Substantia nigra (tissue), 51 donors: ENCODE measurements at places on chromosomes 6 and 20.

DNA sequence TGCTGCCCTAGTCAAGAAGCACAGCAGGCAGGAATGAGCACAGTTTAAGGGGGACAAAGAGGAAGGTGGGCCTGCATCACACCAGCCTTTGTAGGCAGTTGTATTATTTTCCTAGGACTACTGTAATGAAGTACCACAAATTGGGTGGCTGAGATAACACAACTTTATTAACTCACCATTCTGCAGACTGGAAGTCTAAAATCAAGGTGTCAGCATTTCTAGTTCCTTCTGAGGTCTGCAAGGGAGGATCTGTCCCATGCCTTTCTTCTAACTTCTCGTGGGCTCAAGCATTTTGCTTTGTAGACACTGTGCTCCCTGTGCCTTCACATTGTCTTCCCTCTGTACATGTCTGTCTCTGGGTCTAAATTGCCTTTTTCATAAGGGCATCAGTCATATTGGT, 488.5 kb upstream of the JARID2 start:
- no peak for DNase-seq

DNA sequence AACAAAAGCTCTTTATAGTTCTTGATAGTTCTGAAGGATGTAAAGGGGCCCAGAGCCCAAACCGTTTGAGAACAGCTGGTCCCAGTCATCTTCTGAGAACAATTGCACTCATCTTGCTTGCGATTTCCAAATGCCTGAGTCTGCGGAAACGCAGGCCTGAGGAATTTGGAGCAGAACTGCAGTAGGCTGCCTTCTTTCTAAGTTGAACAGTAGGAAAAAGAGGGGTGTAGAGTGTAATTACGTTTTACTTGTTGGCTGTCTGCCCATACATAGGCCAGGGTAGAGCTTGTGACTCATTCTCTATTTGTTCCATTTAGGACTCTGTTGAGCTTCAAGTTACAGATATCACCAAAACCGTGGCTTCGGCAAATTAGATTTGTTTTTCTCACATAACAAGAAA, 42.0 kb upstream of the KIF16B start:
- DNase-seq = no peak

- no peak for DNase-seq
Measured at GRCh38 chr6:105192707-105193465, 13.1 kb upstream of the POPDC3 start.

DNA sequence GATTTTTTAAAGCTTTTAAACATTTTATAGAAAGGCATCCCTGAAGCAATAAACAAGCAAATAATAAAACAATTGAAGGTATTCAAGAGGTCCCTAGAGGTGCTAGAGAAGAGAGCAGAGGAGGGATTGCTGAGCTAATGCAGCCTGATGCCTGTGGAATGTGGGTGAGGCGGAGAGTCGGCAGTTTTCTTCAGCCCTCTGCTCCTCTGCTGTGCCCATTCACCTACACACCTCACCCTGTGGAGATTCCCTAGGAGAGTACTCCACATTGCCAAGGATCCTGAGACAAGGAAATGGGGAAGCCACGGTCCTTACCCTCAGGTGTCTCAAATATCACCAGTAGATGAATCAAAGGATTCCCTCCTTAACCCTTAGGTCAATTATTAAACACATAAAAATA, 199.8 kb upstream of the POU3F2 start:
- DNase-seq = no peak

DNA sequence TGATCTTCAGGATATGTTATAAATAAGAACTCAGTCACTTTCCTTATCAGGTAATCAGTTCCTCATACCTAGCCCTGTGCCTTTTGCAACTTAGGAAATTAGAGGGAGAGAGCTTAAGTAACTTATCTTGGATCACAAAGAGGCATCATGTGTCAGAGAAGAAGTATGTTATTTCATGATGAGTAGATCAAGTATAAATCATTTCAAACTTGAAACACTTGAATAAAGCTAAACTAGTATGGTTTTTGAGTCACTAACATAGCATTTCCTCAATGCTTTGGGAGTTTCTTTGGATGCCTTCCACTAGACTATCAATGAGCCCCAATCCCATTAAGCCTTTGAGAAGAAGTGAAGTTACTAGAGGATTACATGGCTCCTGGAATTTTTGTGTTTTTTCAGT, 102.6 kb upstream of the TNFAIP3 start:
- DNase-seq = no peak

DNA sequence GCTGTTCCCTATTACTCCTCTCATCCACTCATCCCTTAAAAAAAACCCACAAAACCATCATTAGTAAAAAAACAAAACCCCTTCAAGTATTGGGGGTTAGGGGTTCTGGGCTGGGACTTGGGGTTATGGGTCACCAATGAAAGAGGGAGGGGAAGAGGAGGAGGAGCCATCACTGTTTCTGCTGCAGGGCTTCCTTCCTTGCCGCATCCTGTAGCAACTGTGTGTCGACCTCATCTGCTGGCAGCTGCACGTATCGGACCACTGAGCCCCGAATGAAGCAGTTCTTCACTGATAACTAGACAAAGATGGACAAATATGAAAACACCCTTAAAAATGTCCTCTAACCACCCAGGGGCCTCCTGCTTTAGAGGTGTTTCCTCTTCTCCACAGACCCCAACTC, 2.0 kb upstream of the VARS1 start:
- no peak for DNase-seq

GRCh38 chr20:33191484-33191883, 23.5 kb downstream of the BPIFA2 start:
- DNase-seq = no peak

DNA sequence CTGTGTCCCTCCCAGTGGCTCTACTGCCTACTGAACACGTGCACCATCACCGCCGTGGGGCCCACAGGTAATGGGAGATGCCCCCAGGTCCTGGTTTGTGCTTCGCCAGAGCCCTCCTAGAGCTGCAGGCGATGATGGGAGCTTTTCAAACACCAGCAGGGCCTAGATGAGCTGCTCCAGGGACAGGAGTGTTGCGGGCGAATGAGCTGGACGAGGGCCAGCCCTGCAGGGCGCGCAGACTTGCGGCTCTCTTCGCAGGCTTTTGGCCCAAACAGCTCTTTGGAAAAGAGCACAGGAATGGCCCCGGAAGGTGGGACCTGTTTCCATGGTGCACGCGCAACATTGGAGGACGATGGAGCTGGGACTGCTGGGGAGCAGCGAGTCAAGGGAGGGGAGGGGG, 409.3 kb upstream of the SULF2 start:
- no peak for DNase-seq

- no peak for DNase-seq
Measured at GRCh38 chr6:167946007-167946406, 51.5 kb upstream of the KIF25 start.

DNA sequence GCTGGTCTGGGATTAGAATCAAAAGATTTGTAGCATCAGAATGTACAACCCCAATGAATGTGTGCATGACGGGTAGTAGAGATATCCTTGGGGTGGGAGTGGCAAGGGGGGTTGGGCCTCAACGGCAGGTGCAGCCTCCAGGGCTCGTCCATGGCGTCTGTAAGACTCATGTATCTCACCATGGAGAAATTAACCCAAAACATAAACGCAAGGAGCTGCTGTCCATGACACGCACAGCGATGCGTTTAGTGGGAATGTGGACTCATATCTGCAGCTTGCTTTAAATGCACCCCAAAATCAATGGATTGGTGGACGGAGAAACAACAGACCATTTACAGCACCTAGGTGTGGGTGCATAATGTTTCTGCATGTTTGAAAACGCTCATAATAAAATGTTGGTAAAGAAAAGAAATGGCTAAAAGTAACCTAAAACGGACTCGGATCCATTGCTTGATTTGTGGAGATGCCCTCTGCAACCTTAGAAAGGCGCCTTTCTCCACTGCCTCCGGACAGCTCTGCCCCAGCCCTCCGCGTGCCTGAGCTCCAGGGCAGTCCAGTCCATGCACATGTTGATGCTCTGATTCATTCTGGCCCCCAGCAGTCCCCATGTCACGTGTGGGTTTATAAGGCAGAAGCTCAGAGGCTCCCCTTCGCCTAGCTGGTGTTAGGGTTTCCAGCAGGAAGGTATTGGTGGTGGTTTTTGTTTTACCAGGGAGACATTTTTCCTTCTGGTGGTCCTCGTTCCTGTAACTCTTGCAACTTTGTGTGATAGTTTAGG, 24.5 kb downstream of the PYGB start:
- no peak for DNase-seq

GRCh38 chr6:139943391-139943790, 568.9 kb upstream of the CITED2 start:
- no peak for DNase-seq

GRCh38 chr20:20012541-20012940, 4.6 kb upstream of the NAA20 start:
- peak; percentile 40 for DNase-seq

DNA sequence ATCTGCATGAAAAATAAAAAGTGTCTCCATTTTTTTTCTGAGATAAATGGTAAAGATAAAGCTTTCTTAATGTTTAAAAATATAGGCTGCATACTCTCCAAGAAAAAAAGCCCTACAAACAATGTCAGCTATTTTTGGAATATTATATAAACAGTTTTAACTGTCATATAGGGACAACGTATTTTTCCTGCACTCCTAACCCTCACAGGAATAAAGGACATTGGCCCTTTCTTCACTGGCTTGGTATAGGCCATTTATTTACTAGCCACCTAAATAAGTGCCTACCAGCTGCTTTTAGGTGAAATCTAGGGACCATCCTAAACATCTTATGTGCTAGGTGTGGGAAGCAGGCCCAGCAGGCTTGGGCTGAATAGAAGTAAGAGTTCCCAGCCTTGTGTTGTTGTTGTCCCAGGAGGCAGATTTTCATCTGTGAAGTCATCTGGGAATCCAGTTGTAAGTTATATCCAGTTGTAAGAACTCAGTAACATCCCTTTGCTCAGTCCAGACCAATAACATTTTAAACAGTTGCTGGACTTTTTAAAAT, 21.3 kb downstream of the FOXO3 start:
- no peak for DNase-seq

DNA sequence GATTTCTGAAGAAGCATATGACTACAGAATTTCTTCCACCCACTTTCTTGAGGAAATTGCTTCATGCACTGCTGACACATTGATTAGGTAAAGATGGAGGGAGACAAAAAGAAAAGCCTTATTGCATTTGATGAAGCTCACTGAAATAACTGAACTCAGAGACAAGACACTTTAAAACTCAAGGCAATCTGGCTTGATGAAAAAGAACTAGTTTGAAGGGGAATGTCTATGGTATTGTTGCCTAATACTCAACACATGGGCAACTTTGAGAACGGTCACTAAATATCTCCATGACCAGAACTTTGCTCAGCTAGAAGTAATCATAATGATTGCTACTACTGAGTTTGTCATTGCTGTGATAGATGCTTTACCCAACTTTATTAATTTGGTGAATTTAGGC, 38.1 kb downstream of the HTR1B start:
- no peak for DNase-seq

DNA sequence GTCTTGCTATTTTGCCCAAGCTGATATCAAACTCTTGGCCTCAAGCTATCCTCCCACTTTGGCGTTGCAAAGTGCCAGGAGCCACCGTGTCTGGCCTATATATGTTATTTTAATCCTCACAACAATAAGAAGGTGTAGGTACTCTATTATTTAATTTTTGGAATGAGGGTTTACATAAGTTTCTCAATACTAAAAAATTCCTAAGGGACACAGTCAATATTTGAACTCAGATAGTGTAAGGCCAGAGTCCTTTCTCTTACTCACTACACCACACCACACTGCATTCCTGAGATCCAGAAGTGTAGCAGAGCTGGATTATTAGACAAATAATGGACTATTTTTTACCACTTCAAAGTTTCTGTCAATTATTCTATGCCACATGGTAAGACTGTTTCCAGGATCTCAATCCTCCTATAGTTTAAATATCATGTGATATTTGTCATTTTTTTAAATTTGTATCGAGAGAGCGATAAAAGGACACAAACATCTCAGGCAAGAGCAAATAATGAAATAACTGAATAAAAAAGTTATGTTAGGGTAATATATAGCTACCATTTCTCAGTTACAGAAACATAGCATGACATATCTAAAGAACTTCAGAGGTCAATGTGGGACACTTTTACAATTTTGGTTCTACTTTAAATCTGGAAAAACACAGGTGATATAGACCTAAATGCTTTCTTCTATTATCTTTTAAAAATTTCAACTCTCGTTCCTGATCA, 162.2 kb upstream of the THEMIS start:
- DNase-seq = no peak

- no peak for DNase-seq
Measured at GRCh38 chr6:148346681-148347440, 4.2 kb downstream of the SASH1 start.

- DNase-seq = no peak
Measured at GRCh38 chr20:15925376-15925775, 647.9 kb downstream of the KIF16B start.

- no peak for DNase-seq
Measured at GRCh38 chr6:13248053-13248452, 80.3 kb downstream of the TBC1D7 start.

- no peak for DNase-seq
Measured at GRCh38 chr20:20887593-20888265, 175.3 kb upstream of the RALGAPA2 start.

DNA sequence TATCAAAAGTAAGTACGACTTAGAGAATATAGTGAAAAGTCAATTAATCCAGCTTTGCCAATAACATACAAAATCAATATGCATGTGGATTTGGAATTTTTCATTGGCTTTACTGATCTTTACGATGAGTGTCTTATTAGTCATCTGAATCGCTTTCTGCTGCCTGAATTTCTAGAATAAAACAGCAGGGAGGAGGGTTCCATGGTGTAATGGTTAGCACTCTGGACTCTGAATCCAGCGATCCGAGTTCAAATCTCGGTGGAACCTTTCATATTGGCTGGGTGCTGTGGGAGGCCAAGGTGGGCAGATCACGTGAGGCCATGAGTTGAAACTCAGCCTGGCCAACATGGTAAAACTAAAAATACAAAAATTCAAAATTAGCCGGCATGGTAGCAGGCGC, 448.8 kb downstream of the RNF144B start:
- DNase-seq = no peak

GRCh38 chr6:24922814-24923213, 12.9 kb downstream of the RIPOR2 start:
- no peak for DNase-seq

- DNase-seq = no peak
Measured at GRCh38 chr20:37775200-37775599, 81.4 kb downstream of the CTNNBL1 start.

DNA sequence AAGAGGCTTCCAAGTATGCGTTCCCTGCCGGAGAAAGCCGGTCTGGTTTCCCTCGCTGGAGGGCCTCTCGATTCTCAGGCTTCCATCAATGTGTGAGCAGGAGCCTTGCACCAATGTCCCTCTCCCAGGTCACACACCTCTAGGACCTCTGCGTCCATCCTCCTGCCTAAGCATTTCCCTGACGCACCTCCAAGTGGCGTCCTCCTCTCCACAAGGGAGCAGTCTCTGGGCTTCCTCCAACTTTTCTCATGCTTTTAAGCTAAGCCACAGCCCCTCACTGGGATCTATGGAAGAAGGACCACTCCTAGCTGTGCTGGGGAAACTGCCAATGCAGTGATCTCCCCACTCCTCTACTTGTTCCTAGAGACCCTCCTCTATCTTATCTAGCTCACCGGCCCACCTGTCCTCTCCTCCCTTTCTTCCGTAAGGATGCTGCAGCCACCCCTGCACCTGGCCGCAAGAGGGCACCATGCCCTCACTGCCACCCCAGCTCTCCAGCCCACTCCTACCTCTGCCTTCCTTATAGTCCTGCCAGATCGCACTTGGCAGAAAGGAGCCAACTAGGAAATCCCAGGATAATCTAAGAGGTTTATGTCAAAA, 258.7 kb downstream of the LRFN2 start:
- no peak for DNase-seq
